ENCODE measurements at places on chromosomes 7 and 10. TPM values are rescaled to one million over a fixed set of nuclear protein-coding genes. Genes with fewer than 3 reads are reported as not detected.

DNA sequence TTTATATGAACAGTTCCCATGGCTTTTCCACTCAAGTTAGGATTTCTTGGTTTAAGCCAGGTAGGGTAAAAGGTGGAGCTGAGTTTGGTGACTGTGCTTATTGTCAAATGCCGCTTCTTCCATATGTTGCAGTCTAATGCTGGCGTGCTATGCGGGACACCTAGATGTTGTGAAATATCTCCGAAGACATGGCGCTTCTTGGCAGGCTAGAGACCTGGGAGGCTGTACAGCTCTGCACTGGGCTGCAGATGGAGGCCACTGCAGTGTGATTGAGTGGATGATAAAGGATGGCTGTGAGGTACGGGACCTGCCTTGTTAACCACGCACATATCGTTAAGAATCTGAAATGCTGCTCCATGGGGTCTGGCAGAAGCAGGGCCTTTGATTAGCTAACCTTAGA is 108.4 kb downstream of the FANK1 start:
- H3K36me3 ChIP-seq: no peaks in the 10 kb centered on the region
- no peaks in the 10 kb centered on the region for H3K4me1 ChIP-seq
- DNase-seq: no peak
- no peak overlapping the region for H3K27ac ChIP-seq
- H3K27me3 ChIP-seq: no peaks in the 10 kb centered on the region
- H3K4me3 ChIP-seq: no peak overlapping the region

The ADCY1 gene
- total RNA-seq: 4.1 TPM

- no peaks in the 10 kb centered on the region for H3K27me3 ChIP-seq
- no peak overlapping the region for H3K4me3 ChIP-seq
- H3K36me3 ChIP-seq: no peaks in the 10 kb centered on the region
- H3K4me1 ChIP-seq: no peaks in the 10 kb centered on the region
- no peak for DNase-seq
Observed at GRCh38 chr10:108850138-108850854, 1073.0 kb downstream of the XPNPEP1 start.

The TAS2R3 gene
- total RNA-seq: 1.2 TPM

DNA sequence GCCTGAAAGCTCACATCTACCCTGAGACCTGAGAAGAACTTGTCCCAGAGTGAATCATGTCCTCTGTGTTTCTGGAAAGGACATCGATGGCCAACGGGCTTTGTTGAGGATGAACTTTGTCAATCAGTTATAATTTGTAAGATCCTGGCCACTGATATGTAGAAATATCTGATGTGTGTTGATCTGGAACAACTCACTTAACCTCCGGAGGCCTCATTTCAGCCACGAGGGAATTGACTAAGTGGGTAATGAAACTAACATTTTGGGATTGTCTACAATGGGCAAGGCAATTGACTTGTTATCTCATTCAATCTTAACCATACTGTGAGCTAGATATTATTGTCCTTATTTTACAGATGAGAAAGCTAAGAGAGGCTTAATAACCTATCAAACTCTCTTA is 468.1 kb upstream of the NRP1 start:
- no peak for DNase-seq
- no peaks in the 10 kb centered on the region for H3K27me3 ChIP-seq
- H3K4me3 ChIP-seq: no peak overlapping the region
- no peaks in the 10 kb centered on the region for H3K36me3 ChIP-seq
- H3K4me1 ChIP-seq: no peaks in the 10 kb centered on the region

GRCh38 chr10:119006451-119007210 is 22.9 kb upstream of the NANOS1 start:
- no peak overlapping the region for H3K27ac ChIP-seq
- no peaks in the 10 kb centered on the region for H3K4me1 ChIP-seq
- H3K27me3 ChIP-seq: no peaks in the 10 kb centered on the region
- no peak overlapping the region for H3K4me3 ChIP-seq

The SLC26A3 gene
- total RNA-seq: not detected

GRCh38 chr7:99312316-99313203 is 13.1 kb upstream of the ARPC1A start:
- H3K27me3 ChIP-seq: no peaks in the 10 kb centered on the region
- no peaks in the 10 kb centered on the region for H3K4me1 ChIP-seq
- H3K4me3 ChIP-seq: no peak overlapping the region
- no peak overlapping the region for H3K27ac ChIP-seq

DNA sequence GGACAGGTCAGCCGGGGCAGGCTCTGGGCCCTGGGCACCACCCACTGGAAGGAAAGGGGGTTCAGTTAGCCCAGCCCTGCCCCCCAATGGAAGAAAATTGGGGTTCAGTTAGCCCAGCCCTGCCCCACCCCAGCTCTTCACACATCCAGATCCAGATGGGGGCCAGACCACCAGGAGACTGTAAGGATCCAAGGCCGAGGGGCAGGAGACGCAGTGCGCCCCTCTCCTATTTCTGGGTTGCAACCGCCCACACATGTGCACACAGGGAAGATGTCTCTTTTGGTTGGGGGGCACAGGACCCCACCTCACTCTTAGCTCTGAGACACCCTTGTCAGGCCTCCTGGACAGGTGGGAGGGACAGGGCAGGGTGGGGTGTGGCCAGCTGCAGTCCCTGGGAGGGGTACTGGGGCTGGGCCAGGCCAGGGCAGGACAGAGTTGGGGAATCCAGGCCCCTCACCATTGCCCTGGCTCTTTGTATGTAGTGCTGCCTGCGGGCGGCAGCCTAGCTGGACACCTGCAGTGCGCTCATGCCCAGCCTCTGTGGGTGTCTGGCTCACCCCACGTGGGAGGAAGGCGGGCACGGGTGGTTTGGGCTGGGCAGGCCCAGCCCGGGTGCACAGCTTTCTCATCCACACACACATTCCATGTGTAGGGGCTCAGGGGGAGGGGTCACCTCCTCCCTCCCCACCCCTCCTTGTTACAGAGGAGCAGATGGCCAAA is 141.2 kb downstream of the LHPP start:
- no peaks in the 10 kb centered on the region for H3K36me3 ChIP-seq
- no peak overlapping the region for H3K27ac ChIP-seq
- DNase-seq: no peak
- no peak overlapping the region for H3K4me3 ChIP-seq
- no peaks in the 10 kb centered on the region for H3K4me1 ChIP-seq

DNA sequence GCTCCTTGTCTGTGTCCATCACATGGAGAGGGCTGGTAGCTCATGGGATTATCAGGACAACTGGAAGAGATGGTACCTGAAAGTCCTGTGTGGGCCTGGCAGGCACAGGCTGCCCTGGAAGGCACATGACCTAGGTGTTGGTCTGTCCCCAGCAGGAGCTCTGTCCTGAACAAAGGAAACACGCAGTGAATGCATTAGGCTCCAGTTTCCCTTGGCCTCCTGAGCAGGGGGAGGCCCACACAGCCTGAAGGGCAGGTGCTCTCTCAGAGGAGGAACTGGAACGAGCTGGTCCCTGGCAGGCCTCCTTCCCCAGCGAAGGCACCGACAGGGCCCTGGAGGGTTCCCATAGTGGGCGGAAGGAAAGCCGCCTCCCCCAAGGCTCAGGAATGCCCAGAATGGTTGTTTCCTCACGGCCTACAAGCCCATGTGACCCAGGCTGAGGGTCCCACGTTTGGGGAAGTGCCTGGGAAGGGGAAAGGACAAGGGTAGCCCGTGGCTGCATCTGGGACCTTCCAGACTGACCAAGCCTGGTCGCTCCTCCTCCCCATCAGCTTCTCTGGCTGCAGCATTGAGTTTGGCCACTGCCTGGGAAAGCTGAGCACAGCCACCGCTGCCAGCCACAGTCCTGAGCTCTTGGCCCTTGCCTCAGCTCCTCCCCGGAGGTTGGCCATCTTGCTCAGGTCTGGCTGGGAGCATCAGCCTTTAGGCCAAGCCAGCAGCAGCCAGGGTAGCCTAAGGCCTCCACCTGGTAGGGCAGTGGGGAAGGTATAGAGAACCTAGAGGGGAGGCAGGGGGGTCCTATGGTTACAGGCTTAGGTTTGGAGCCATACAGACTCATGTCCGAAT is 21.8 kb downstream of the CXCL12 start:
- no peaks in the 10 kb centered on the region for H3K27me3 ChIP-seq
- no peak overlapping the region for H3K4me3 ChIP-seq
- H3K4me1 ChIP-seq: no peaks in the 10 kb centered on the region
- H3K27ac ChIP-seq: no peak overlapping the region
- H3K36me3 ChIP-seq: no peaks in the 10 kb centered on the region

- H3K27ac ChIP-seq: no peak overlapping the region
- H3K27me3 ChIP-seq: no peaks in the 10 kb centered on the region
- H3K4me1 ChIP-seq: no peaks in the 10 kb centered on the region
- no peaks in the 10 kb centered on the region for H3K36me3 ChIP-seq
- H3K4me3 ChIP-seq: no peak overlapping the region
- no peak for DNase-seq
Observed at GRCh38 chr7:11604505-11604904, 227.5 kb downstream of the THSD7A start.

The CYP2E1 gene
- 7.6 TPM for total RNA-seq

The HECW1 gene
- total RNA-seq: 0.69 TPM

- no peak overlapping the region for H3K4me3 ChIP-seq
- no peak overlapping the region for H3K27ac ChIP-seq
- no peaks in the 10 kb centered on the region for H3K27me3 ChIP-seq
- H3K4me1 ChIP-seq: no peaks in the 10 kb centered on the region
- no peak for DNase-seq
Observed at GRCh38 chr7:6607651-6608051, 7.8 kb upstream of the ZNF853 start.

The WNT2 gene
- total RNA-seq: not detected

DNA sequence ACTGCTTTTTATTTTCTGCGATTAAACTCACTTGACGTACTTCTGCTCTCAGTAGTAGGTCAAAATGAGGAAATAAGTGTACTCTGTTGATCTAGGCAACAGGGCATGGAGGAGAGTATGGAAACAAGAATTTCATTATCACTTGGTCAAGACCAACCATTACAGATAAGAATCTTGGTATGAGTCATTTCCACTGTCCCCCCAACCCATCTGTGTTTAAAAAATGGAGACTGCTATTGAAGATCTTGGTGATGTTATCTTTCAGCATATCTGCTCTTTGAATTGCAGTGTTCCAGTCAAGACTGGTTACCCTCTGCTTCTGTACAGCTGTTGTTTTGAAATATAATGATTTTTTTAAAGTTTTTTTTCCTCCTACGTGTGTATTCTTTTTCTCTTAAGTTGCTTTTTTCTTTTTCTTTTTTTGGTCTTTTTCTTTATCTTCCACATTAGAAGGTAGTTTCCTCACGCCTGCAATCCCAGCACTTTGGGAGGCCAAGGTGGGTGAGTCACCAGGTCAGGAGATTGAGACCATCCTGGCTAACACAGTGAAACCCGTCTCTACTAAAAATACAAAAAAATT is 11.7 kb downstream of the STAM start:
- H3K36me3 ChIP-seq: no peaks in the 10 kb centered on the region
- no peak overlapping the region for H3K4me3 ChIP-seq
- no peaks in the 10 kb centered on the region for H3K27me3 ChIP-seq
- no peaks in the 10 kb centered on the region for H3K4me1 ChIP-seq

DNA sequence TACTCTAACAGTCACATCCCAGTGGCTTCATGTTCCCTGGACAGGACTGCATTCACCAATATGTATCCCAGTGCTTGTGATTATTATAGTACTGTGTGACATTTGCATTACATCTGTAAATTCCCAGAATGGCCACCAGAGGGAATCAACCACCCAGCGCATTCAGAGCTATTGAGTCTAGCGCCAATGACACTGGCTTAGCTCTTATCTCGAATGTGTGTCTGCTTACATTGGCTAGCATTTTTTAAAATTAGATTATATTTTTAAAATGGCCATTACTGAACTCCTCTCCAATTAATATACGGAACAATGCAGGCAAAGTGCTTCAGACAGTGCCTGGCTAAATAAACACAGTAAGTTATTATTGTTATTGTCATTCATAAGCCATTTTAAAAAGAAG is 36.3 kb downstream of the TRIL start:
- no peaks in the 10 kb centered on the region for H3K36me3 ChIP-seq
- no peaks in the 10 kb centered on the region for H3K27me3 ChIP-seq
- DNase-seq: peak; percentile 48
- no peak overlapping the region for H3K4me3 ChIP-seq

DNA sequence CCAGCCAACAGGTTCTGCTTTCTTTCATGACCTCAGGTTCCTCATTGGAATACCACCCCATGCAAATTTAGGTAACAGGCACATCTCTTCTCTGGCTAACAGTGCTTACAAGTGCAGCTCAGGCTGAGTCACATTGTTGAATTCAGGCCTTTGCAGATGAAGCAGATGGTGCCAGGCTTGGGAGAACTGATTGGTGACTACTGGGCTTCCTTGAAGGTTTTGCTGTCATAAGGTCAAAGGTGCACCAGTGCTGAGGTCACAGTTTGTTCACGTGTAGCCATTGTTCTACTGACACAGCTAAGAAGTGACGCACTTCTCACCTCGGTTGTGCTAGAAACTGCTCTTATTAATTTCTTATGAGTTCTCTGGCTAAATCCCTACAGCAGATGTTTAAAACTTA is 128.6 kb upstream of the BMPER start:
- DNase-seq: no peak
- no peaks in the 10 kb centered on the region for H3K36me3 ChIP-seq
- H3K4me3 ChIP-seq: no peak overlapping the region
- no peak overlapping the region for H3K27ac ChIP-seq
- no peaks in the 10 kb centered on the region for H3K4me1 ChIP-seq

- H3K36me3 ChIP-seq: no peaks in the 10 kb centered on the region
- no peak for DNase-seq
- no peaks in the 10 kb centered on the region for H3K4me1 ChIP-seq
- no peak overlapping the region for H3K27ac ChIP-seq
- H3K27me3 ChIP-seq: no peaks in the 10 kb centered on the region
- no peak overlapping the region for H3K4me3 ChIP-seq
Observed at GRCh38 chr7:78232806-78233205, 434.2 kb downstream of the PHTF2 start.

DNA sequence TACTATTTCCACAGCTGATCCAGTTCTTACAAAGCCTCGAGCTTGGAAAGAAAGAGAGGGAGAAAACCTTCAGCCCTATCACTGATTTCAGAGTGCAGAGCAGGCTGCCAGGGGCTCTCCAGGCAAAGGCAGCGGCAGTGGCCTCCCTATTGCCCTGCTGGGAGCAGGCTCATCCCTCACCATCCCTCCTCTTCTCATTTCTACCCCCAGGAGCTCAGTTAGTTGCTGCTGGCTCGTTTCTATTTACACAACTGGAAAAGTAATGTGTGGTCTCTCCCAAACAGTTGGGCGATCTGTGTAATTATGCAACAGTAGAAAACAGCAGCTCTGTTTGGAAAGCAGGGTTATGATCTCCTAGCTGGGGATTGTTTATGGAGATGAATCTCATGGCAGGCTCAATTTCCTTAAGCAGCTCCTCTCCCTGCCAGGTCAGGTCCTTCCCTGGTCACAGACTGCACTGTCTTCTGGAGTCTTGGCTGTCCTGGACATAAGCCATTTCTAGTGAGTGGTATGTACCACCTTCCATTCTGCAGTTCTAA is 28.7 kb upstream of the TNS3 start:
- no peak for DNase-seq
- H3K27me3 ChIP-seq: no peaks in the 10 kb centered on the region
- H3K27ac ChIP-seq: peak overlapping the region; percentile 78
- no peaks in the 10 kb centered on the region for H3K36me3 ChIP-seq

DNA sequence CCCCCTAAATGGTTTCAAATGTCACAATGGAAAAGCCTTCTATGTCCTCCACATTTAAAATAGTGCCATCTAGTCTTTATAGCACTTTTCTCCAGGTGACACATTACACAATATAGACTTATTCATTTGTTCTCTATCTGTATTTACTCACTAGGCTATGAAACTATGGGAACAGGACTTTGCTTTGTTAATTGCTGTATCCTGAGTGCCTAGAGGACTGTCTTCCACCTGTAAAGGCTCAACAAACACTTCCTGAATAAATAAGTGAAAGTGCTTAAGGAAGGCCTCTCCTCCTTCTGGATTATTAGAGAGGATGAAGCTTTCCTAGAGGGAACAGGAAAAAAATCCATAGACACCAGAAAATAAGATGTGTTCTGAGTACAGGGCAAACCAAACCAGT is 397.6 kb upstream of the LRRN3 start:
- H3K27ac ChIP-seq: no peak overlapping the region
- DNase-seq: no peak
- H3K36me3 ChIP-seq: no peaks in the 10 kb centered on the region

Data from pancreas (tissue), 10 donors.